ENCODE measurements at places on chromosomes 12 and 14. TPM values are rescaled to one million over a fixed set of nuclear protein-coding genes. Genes with fewer than 3 reads are reported as not detected.

DNA sequence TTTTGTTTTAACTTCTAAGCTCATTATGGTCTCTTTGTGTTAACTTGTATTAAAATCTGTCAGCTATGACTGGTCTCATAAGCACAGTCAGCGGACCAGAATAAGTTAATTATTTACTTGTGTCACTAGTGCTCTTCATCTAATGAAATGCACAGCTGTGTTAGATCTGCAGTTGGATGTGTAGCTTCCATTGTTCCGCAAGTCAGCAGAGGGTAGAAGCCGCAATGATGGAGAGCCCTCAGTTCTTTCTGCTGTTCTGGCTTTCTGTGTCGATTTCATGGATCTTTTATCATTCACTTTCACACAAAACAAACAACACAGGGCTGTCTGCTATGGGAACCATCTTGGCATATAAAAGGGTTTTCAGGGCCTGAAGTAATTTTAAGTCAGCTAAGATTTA lies 89.3 kb upstream of the RFX4 start:
- H3K4me3 ChIP-seq = no peak overlapping the region
- no peak for DNase-seq

GRCh38 chr14:64038841-64039542 lies 186.2 kb downstream of the SYNE2 start:
- H3K27me3 ChIP-seq = no peaks in the 10 kb centered on the region
- peaks cover 9% of the 10 kb centered on the region for H3K36me3 ChIP-seq
- DNase-seq = no peak
- H3K27ac ChIP-seq = no peak overlapping the region
- no peak overlapping the region for H3K4me3 ChIP-seq

DNA sequence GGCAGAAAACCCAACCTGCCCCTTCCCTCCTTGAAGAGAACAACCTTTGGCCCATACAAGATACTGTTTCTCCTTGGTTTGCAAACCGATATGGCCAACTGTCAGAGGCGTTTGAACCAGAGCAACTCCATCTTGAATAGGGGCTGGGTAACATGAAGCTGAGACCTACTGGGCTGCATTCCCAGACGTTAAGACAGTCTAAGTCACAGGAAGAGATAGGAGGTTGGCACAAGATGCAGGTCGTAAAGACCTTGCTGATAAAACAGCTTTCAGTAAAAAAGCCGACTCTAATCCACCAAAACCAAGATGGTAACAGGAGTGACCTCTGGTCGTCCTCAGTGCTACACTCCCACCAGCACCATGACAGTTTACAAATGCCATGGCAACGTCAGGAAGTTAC lies 42.7 kb upstream of the TMEM132C start:
- DNase-seq = no peak
- H3K27ac ChIP-seq = no peak overlapping the region
- no peak overlapping the region for H3K4me3 ChIP-seq
- H3K27me3 ChIP-seq = no peaks in the 10 kb centered on the region

DNA sequence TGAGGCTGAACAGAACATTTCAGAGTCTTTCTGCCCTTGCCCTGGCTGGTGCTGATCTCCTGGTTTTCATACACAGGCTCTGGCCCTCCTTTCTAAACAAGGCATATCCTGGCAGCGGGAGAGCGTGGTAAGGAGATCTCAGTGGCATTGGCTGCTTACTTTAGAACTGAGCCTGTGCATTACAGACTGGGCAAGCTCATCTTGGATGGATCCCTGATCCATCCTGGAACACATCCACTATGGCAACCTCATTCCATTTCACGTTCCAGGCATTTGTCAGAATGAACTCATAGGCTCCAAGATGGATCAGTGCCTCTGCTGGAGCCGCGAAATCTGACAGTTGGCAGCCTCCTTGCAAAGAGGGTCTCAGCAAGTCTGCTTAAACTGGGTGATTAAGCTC lies 224.5 kb upstream of the PELI2 start:
- DNase-seq = no peak
- no peaks in the 10 kb centered on the region for H3K4me1 ChIP-seq
- H3K27me3 ChIP-seq = no peaks in the 10 kb centered on the region

- H3K4me3 ChIP-seq = no peak overlapping the region
- no peaks in the 10 kb centered on the region for H3K27me3 ChIP-seq
- H3K27ac ChIP-seq = no peak overlapping the region
- no peak for DNase-seq
- H3K36me3 ChIP-seq = no peaks in the 10 kb centered on the region
These were observed 172.3 kb upstream of the GRIP1 start for GRCh38 chr12:66851134-66851533.

GRCh38 chr12:52041035-52041434 lies 10.2 kb upstream of the NR4A1 start:
- no peak for DNase-seq
- no peaks in the 10 kb centered on the region for H3K36me3 ChIP-seq
- no peak overlapping the region for H3K4me3 ChIP-seq
- peaks cover 3% of the 10 kb centered on the region for H3K27me3 ChIP-seq
- H3K27ac ChIP-seq = no peak overlapping the region

- no peak overlapping the region for H3K4me3 ChIP-seq
- no peak for DNase-seq
These were observed 43.4 kb downstream of the SMIM41 start for GRCh38 chr12:52122904-52123303.

GRCh38 chr12:18375131-18375530 lies 113.8 kb downstream of the PIK3C2G start:
- DNase-seq = no peak
- H3K36me3 ChIP-seq = no peaks in the 10 kb centered on the region
- no peak overlapping the region for H3K4me3 ChIP-seq
- no peaks in the 10 kb centered on the region for H3K4me1 ChIP-seq

DNA sequence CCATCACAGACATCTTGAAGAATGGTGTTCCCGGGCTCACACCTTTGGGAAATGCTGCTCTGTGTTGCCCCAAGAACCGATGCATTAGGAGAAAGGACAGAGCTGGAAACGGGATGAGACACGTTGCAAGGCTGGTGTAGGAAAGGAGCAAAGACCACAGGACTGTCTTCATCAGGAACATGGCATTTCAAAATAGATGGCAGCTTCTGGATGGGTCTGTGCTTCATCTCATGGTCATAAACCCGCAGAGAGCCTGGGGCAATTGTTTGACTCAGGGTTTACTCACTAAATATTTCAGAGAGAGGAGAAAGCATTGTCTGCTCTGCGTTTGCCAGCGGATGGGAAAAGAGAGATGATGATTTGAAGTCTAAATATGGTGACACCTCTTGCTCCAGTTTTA lies 76.3 kb downstream of the CACNA1C start:
- H3K27ac ChIP-seq = no peak overlapping the region
- no peaks in the 10 kb centered on the region for H3K27me3 ChIP-seq
- H3K4me3 ChIP-seq = no peak overlapping the region
- DNase-seq = no peak
- H3K36me3 ChIP-seq = no peaks in the 10 kb centered on the region
- no peaks in the 10 kb centered on the region for H3K4me1 ChIP-seq

GRCh38 chr12:87311206-87311605 lies 718.0 kb downstream of the C12orf50 start:
- DNase-seq = no peak
- no peaks in the 10 kb centered on the region for H3K27me3 ChIP-seq
- no peak overlapping the region for H3K4me3 ChIP-seq
- peaks cover 3% of the 10 kb centered on the region for H3K4me1 ChIP-seq

DNA sequence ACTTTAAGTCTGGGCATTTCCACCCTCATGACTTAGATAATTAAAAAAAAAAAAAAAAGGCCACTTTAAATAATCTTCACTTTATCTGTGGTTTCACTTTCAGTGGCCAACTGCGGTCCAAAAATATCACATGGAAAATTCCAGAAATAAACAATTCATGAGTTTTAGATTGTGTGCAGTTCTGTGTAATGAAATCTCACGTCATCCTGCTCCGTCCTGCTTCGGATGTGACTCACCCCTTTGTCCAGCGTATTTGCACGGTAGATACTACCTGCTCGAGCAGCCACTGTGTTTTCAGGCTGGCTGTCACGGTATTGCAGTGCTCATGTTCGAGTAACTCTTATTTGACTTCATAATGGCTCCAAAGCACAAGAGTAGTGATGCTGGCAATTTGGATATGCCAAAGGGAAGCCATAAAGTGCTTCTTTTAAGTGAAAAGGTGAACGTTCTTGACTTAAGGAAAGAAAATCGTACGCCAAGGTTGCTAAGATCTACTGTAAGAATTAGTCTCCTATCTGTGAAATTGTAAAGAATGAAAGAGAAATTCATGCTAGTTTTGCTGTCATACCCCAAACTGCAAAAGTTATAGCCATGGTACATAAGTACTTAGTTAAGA lies 2.4 kb downstream of the E2F7 start:
- H3K27me3 ChIP-seq = peaks cover 3% of the 10 kb centered on the region
- no peak overlapping the region for H3K4me3 ChIP-seq
- no peaks in the 10 kb centered on the region for H3K36me3 ChIP-seq
- H3K4me1 ChIP-seq = peaks cover 11% of the 10 kb centered on the region
- no peak overlapping the region for H3K27ac ChIP-seq

DNA sequence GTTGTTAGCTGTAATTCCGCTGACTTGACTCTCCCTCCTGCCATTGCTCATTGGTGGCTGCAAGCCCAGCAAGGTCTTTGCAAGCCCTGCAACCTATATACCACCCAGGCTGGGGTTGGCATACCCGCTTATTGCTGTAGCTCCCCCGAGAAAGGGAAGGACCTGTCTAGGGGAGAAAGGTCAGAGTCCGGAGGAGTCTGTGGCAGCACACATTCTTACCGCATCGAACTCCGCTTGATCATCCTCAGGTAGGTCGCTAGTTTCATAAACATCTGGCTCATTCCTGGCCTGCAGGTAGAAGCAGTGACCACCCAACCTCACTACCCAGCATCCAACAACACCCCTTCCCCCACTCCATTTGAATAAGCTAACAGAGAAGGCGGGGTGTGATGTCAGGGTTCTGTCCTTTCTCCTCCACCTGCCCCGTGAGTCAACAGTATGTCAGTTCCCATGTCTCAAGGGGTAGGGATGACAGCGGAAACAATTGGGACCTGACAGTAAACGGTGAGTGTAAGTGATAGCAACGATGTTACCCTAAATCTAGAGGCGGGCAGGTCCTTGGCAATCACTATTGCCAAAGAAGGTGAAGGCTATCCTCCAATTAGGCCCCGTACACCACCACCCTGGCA lies 1.1 kb downstream of the DCTN2 start:
- DNase-seq = no peak
- H3K4me1 ChIP-seq = peaks cover 26% of the 10 kb centered on the region
- peak overlapping the region; percentile 98 for H3K4me3 ChIP-seq
- H3K27me3 ChIP-seq = peaks cover 14% of the 10 kb centered on the region
- peak overlapping the region; percentile 82 for H3K27ac ChIP-seq

GRCh38 chr12:121620333-121620891 lies 5.9 kb upstream of the ORAI1 start:
- H3K4me1 ChIP-seq = peaks cover 19% of the 10 kb centered on the region
- H3K4me3 ChIP-seq = no peak overlapping the region
- no peak overlapping the region for H3K27ac ChIP-seq

DNA sequence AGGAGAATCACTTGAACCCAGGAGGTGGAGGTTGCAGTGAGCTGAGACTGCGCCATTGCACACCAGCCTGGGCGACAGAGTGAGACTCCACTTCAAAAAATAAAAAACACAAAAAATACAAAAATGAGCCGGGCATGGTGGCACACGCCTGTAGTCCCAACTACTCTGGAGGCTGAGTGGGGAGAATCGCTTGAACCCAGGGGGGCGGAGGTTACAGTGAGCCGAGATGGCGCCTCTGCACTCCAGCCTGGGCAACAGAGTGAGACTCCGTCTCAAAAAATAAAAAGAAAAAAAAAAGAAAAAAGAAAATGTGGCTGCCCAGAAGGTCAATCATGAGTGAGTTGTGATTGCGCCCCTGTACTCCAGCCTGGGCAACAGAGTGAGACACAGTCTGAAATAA lies 9.2 kb downstream of the DNAJC22 start:
- H3K27me3 ChIP-seq = peaks cover 2% of the 10 kb centered on the region
- H3K27ac ChIP-seq = no peak overlapping the region
- DNase-seq = no peak

DNA sequence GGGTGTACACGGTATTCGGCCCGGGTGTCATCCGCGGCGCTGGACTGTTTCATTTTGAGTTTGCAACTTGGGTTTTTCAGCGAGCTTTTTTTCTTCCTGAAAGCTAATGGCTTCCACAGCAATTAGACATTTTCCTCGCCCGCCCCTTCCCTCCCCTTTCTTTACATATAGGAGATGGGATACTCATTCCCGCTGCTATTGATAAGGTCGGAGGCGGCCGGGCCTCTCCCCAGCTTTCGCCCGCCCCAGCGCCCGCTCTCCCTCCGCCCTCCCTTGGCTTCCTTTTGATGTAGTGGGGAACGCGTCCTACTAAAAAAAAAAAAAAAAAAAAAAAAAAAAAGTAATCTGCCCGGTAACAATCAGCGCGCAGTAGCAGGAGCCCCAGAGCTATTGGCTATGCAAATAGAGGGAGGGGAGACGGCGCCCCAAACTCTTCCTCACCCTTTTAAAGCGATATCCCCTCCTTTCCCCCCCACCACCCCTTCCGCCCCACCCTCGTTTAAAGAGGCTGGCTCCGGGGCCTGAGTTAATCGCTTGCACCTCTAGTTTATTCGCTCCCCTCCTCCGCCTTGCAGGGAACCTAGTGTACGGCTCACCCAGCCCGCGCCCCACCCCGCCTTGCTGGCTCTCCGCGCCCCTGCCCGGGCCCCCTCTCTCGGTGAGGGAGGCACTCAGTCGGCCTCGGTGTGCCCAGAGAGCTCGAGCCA lies 1.7 kb upstream of the CCND2 start:
- DNase-seq = peak; percentile 93
- H3K36me3 ChIP-seq = peaks cover 8% of the 10 kb centered on the region
- peaks cover 62% of the 10 kb centered on the region for H3K4me1 ChIP-seq
- H3K27ac ChIP-seq = peak overlapping the region; percentile 93

Gene RAD52
- 13.7 TPM for total RNA-seq

Gene CCDC197
- total RNA-seq = not detected

Gene SMARCC2
- 210 TPM for total RNA-seq

Gene SERPINA10
- not detected for total RNA-seq

Gene RPL10L
- total RNA-seq = not detected

Gene CYP46A1
- total RNA-seq = 0.09 TPM

Data from natural killer cell (primary cell).